Astrocyte of the hippocampus (primary cell): ENCODE measurements at places on chromosomes 13 and 19.

- DNase-seq: peak; percentile 92
These were observed 22.3 kb upstream of the TFDP1 start for GRCh38 chr13:113562085-113562749.

GRCh38 chr19:12513531-12514061 is 29.0 kb upstream of the ZNF709 start:
- DNase-seq: no peak

- no peak for DNase-seq
These were observed 34.3 kb upstream of the C1QTNF9 start for GRCh38 chr13:24275041-24275440.

DNA sequence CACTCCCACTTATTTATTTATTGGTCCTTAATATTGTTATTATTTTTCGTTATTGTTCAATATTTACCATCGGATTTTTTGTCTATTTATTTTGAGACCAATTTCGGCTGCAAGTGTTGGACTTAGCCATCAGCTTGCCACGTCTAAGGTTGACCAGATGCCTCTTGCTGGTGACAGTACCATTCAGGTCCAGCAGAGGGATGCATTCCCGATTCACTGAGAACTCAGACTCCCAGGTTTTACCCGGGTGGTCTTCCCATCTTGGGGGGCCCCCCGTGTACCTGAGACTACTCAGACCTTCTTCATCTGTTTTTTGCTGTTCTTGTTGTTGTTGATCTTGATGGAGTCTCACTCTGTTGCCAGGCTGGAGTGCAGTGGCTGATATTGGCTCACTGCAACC is 1435.2 kb downstream of the UQCRFS1 start:
- no peak for DNase-seq

DNA sequence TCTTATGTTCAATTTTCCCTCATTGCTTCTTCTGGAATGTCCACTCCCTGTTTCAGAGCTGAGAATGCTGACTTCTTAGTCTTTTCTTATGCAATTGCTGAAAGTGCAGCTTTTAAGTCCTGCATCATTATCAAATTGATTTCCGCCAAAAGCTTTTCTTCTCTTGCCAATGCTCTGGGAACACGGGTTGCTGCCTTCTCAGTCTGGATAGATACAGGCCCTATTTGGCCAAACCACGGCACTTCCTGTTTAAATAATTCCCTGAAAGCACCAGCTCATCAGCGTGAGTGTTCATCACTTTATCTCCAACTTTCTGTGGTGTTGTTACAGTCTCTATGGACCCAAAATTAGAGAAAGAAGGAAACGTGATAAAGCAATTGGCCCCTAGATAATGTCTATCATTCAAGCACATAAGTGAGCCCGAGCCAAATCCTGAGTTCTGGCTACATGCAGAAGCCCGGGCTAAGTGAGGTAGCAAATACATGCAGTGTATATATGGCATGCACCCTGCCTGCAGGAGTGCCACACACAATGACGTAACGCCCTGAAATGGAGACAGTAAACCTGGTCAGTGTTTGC is 85.7 kb downstream of the CYSLTR2 start:
- no peak for DNase-seq

DNA sequence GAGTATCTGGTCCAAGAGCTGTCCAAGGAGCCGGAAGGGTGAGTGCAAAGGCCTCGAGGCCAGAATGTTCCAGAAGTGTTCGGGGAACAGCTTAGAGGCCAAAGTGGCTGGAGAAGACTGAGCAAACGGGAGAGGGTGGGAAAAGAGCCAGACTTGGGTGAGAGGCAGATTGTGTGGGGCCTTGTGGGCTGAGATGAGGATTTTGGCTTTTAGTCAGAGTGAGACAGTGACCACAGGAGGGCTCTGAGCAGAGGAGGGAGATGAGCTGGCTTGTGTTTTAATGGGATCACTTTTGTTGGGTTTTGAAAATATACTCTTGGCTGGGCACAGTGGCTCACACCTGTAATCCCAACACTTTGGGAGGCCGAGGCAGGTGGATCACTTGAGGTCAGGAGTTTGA is 5.6 kb downstream of the NANOS2 start:
- DNase-seq: no peak

DNA sequence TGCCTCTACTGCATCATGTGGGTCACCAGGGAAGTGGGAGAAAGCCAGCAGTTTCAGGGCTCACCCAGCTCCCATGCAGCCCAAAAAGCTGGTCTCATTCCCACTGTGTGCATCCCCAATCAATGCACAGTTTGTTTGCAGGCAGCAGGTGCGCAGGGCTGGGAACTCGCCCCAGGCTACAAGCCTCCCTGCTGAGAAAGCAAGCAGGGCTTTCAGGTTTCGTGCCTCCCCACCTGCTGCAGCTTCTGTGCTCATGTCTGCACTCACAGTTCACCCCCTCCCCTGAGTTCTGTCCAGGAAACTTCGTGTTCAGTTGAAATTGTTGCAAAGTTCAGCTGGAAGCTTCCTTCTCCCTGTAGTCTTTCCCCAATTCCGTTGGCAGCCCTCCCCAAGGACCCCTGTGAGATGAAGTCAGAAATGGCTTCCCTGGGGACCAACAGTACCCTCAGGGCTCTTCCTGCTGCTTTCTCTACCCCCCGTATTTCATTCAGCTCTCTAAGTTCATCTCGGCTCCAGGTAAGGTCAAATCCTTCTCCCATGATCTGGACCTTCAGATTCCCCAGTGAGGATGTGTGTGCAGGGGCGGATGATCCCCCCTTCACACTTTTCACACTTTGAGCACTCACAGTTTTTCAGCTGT is 10.3 kb upstream of the KLK3 start:
- DNase-seq: no peak

DNA sequence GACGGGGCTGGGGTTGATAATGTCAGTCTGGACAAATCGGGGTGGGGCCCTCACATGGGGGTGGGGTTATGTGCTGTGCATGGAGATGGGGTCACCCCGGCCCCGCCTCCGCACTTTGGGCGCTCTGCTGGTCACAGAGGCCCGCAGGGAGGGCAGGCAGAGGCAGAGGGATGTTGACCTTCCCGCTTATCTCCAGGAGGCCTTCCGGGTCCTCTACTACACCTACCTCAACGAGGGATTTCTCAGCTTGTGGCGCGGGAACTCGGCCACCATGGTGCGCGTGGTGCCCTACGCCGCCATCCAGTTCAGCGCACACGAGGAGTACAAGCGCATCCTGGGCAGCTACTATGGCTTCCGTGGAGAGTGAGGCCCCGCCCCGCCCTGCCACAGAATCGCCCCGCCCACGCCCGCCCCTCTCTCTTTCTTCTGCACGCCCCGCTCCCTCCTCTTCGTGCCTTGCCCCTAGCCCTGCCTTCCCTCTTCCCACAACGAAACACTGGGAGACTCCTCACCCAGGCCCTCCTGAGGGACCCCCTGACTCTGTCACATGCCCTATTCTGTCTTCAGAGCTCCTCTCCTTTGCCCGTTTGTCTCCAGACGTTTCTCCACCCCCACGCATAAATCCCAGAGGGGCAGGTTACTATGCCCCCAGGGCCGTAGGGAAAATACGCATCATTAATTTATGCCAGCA is 32.8 kb downstream of the TMEM161A start:
- peak; percentile 79 for DNase-seq

DNA sequence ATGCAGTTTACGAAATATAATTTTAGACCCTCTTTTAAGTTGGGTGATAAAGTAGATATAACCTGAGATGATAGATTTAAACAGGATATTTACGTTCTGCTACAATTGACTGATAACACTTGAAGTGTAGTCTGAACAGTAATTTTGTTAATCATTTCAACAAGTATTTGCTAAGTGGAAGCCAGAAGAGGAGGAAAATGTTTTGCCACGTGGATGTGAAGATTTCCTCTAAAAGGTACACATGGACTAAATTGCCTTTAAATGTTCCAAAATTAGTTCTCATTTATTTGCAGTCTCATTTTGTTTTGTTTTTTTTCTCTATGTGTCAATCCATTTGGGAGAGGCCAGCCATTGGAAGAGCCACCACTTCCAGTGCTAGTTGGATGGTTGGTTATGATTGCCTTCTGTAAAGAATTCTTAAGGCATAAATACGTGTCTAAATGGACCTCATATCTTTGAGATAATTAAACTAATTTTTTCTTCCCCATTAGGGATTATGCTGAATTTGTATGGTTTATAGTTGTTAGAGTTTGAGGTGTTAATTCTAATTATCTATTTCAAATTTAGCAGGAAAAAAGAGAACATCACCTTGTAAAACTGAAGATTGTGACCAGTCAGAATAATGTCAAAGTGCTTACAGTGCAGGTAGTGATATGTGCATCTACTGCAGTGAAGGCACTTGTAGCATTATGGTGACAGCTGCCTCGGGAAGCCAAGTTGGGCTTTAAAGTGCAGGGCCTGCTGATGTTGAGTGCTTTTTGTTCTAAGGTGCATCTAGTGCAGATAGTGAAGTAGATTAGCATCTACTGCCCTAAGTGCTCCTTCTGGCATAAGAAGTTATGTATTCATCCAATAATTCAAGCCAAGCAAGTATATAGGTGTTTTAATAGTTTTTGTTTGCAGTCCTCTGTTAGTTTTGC is 2.8 kb downstream of the MIR17HG start:
- no peak for DNase-seq

GRCh38 chr19:8025316-8025715 is 19.9 kb upstream of the ELAVL1 start:
- DNase-seq: no peak

GRCh38 chr13:110266983-110267382 is 40.0 kb downstream of the COL4A1 start:
- peak; percentile 37 for DNase-seq

DNA sequence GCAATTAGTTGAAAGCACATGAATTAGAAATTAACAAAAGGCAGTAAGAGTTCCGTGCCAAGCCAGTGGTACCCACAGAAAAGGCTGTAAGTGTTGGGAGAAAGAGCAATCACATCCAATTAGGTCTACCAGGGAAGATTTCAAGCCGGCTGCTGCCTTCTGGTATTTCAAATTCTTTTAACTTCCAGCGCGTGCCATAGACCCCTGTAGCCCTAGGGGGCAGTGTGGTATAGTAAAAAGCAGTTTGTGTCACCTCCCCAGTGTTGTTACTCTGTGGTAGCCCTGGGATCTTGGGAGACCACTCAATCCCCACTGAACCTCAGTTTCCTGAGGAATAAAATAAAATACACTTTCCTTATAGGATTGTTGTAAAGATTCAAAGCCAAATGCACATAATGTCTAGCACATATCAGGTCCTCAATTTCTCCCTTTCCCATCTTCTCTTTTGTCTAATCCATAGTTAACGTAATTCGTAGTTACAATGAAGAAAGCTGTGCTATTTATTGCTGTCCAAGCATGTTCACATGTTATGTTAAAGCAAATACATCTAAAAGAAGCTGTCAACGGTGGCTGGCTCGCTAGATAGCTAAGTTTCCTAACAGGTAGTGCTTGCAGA is 230.2 kb downstream of the TDRD3 start:
- DNase-seq: peak; percentile 76

- peak; percentile 63 for DNase-seq
These were observed 35.6 kb downstream of the GJA3 start for GRCh38 chr13:20125129-20125782.

GRCh38 chr13:90094357-90094756 is 1253.1 kb upstream of the MIR17HG start:
- DNase-seq: no peak

DNA sequence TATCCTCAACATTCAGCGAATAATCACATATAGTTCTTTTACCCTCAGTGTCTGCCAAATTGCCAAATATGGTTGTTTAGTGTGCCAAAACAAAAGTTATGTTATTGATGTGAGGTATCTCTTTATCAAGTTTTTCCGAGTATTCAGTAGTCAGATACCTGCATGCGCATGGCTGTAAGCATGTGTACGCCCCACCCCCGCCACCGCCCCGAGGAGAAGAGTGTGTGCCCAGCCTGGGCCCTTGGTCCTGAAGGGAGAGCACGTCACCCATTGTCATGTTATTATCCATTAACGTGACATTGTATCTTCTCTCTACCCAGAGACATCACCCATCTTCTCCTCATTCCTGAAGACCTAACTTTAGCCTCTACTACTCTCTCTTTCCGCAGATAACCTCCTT is 147.0 kb downstream of the SHISA2 start:
- no peak for DNase-seq

GRCh38 chr13:51311957-51312520 is 27.5 kb upstream of the SERPINE3 start:
- no peak for DNase-seq

- no peak for DNase-seq
These were observed 530.9 kb downstream of the MYO16 start for GRCh38 chr13:109160357-109160756.

- DNase-seq: no peak
These were observed 56.1 kb upstream of the ATXN8OS start for GRCh38 chr13:70051531-70051930.

- DNase-seq: no peak
These were observed 63.0 kb downstream of the MAP4K1 start for GRCh38 chr19:38554676-38555141.

DNA sequence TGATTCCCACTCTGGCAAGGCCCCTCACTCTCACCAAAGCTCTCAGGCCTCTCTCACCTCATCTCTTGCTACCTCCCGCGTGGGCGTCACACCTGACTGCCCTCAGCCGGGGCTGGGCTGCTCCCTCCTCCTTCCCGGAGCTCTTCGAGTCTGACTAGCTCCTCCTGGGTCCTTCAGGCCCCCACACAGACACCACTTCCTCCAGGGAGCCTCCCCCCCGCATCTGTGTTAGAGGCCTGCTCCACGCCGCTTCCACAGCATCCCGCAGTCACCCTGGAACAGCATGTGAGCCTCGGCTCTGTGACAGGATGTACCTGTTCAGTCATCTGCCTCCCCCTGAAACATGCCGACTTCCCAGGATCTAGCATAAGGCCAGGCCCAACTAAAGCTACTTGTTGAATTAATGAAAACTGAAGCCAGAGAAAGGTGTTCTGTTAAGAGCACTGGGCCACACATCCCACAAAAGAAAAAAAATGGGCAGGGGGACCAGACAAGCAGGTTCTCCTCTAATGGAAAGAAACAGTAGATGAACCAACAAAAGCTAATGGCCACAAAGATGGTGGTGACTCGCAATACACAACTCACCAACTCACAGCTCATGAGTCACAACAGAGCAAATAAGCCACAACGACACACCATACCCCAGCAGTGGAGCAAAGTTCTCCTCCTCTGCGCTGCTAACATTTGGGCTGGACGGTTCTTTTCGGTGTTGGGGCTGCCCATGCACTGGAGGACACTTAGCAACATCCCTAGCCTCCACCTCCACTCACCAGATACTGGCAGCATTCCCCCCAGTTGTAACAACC is 3.0 kb downstream of the PPP6R1 start:
- DNase-seq: no peak

- no peak for DNase-seq
These were observed 16.3 kb downstream of the MYO9B start for GRCh38 chr19:17091758-17092333.

DNA sequence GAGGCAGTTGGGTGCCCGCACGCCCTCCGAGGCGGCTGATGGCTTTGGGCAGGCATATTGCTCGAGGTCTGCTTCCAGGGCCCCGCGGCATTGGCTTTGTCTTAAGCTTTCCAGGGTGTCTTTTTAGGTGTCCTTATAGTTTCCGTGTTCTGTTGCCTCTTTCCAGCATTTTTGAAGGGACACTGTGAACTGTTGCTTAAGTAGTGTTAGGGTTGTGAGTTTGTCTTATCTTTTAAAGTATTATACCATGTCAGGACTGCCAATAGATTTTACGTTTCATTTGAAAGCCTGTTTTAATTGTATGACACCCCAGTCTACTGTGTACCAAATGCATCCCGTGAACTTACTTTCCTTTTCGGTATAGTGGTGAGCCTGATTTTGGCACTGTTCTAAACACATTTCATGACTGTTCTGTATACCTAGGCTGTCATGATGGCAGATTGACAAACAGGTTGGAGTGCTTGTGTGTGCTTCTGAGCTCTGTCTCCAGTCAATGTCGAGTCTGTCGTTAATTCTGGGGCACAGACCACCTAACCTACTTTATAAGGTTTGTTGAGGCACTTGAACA is 656 bp downstream of the PCCA start:
- DNase-seq: peak; percentile 39

GRCh38 chr19:22532388-22533300 is 101.5 kb upstream of the ZNF492 start:
- no peak for DNase-seq
